ENCODE measurements at places on chromosomes 1 and 21.

GRCh38 chr1:13799502-13800283 is 99.7 kb downstream of the PRDM2 start:
- DNase-seq, result no peak

DNA sequence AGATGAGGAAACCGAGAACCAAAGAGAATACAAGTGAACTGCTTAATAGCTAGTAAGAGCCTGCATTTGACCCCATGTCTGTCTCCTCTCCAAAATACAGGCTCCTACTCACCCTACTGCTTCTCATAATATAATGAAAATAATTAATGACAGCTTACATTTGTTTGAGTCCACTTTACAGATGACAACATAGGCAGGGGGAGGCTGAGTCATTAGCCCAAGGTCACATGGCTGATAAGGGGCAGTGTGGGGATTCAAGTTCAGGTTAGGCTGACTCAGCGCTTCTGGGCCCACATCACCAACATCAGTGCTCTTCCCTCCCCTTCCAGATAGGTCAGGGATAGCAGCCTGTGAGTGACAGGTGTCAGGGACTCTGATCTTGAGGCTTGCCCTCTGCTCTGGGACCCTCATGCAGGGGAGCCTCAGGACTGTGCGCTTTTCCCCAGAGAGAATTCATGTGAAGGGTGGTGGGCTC is 16.2 kb downstream of the AZIN2 start:
- no peak for DNase-seq

- DNase-seq, result no peak
Observed at GRCh38 chr1:59242370-59242769, 54.5 kb upstream of the FGGY start.

GRCh38 chr1:197771386-197771785 is 3.9 kb downstream of the DENND1B start:
- no peak for DNase-seq

GRCh38 chr1:93437976-93438605 is 9.8 kb upstream of the FNBP1L start:
- peak; percentile 55 for DNase-seq

DNA sequence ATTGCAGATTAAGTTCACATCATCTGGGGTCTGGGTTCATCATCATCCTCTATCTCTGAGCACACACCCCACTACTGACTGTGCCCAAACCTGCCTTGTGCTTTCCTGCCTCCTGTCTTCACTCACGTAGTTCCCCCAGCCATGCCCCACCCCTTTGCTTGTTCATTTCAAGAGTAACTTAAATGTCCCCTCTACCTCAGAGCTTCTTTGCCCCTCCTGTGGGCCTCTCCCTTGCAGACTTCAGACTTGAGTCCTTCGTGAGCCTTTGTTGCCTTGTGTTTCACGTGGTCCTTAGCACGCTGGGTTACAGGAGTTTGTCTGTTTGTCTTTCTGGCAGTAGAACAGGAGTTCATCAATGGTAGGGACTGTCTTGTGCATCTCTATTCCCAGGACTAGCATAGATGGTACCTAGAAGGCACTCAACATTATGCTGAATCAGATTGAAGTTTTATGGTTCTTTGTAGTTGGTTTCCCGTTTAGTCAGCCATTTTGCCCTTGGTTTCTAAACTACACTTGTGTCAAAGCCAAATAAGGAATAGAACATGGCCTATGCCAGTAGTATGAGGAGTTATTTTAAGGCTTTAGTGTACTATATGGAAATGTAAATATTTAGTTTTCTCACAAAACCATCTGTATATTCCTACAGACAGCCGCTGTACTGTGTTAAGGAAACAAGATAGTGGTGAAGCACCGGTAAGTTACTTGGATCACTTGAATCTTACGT is 86.2 kb downstream of the TTC3 start:
- no peak for DNase-seq

GRCh38 chr1:214928574-214928973 is 154.0 kb upstream of the KCNK2 start:
- DNase-seq, result no peak

DNA sequence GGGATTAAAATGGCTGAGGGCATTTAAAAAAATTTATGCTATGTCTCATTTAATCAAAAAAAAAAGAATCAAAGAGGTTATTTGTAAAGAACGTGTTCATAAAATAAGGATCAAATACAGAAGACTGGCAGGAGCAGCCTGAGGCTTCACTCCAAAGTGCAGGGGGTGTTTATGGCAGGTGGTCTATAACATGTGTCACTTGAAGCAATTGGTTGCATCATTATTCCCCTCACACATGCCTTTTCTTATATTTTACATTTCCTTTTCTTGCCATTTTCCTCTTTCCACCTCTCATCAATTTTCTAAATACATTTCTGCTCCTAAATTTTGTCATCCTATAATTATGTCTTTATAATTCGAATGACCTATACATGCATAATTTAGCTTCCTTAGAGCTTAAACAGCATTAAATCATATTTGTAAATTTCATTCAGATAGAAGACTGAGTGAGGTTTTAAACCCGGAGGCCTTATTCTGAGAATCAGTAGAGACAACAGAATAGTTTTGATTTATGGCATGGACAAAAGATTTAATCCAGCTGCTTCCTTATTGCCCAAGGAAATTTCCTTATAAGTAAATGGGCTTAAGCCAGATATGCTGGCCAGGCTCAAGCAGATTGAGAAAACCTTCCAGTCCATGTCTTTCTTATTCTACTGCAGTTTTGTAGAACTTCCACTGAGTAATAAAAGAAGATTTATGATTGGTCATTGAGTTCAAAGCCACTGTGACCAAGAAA is 322.8 kb downstream of the TGFB2 start:
- no peak for DNase-seq

- peak; percentile 24 for DNase-seq
Observed at GRCh38 chr1:169928438-169929209, 34.9 kb upstream of the SCYL3 start.

GRCh38 chr1:42186152-42186551 is 21.6 kb upstream of the GUCA2A start:
- no peak for DNase-seq

- DNase-seq, result no peak
Observed at GRCh38 chr1:119321666-119322419, 46.7 kb upstream of the HAO2 start.

GRCh38 chr1:19062258-19063029 is 106.0 kb upstream of the IFFO2 start:
- DNase-seq, result no peak

DNA sequence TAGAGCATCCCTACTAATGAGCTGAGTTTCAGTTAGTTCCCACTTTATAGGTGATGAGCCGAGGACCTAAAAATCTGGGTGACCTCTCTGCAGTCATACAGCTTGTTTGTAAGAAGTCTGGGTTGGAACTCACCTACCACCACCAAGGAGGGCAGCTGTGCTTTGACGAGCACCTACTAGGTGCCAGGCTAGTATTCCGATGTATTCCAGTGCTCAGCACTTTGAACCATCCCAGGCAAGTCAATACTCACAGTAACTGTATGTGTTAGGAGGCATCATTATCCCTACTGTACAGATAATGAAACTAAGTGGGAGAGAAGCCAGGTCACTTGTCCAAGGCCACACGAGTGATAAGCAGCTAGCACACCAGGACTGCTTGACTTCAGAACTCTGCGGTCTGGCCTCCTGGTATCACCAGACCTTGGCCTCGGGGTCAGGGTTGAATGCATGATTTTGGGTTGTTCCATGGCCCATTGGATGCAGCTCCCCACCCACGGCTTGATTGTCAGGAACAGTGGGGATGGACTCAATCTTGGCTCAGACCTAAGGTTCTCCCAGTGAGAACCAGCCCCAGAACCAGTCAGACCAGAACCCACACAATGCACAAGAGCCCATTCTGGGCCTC is 20.7 kb downstream of the ECE1 start:
- DNase-seq, result no peak

DNA sequence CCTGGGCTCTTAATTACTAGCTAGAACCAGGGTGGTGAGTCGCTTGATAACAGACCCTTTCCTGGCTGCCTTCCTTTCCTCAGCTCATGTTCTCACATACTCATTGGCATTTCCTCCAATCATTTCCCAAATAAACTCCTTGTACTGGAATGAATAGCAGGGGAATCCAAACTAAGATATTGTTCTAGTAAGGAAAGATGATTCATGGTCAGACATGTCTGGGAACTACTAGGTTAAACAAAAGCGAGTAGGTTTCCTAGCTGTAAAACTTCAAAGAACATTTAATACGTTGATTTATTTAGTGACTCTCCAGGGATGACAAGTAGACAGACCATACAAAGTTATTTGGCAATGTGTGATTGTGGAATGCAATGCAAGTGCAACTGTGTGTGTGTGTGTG is 121.2 kb upstream of the KCNJ6 start:
- no peak for DNase-seq

DNA sequence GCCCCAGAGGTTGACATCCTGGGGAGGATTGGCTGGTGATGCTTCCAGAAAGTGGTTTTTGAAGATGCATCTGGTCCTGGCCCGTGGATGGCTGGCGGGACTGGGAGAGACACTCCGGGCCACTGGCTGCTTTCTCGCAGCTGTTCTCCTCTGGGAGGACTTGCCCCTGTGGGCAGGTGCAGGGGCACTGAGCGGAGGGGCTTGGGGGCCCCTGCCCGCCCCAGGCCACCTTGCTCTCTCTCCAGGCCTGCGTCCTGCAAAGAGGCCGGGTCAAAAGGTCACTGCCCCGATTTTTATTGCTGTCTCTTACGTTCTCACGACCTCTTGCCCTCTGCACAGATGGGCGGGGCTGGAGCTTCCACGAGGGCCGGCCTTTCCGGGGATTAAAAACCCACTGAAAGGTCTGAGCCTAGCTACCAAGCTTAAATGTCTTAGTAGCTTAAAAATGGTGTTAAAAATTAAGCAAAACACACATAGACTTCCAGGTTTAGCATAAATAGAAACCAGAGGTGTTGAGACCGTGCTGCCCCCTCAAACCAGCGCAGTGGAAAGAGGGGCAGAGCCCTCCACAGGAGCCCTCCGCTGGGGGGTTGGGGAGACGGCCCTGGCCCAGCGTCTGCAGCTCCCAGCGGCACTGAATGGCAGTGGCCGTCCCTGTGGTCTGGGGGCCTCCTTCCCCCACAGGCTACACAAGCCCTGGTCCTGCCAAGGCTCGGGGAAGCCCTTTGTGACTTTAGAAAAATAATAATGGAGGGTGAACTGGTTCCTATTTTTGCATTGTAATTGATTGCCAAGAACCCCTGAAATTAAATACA is 43.9 kb downstream of the SKI start:
- no peak for DNase-seq

DNA sequence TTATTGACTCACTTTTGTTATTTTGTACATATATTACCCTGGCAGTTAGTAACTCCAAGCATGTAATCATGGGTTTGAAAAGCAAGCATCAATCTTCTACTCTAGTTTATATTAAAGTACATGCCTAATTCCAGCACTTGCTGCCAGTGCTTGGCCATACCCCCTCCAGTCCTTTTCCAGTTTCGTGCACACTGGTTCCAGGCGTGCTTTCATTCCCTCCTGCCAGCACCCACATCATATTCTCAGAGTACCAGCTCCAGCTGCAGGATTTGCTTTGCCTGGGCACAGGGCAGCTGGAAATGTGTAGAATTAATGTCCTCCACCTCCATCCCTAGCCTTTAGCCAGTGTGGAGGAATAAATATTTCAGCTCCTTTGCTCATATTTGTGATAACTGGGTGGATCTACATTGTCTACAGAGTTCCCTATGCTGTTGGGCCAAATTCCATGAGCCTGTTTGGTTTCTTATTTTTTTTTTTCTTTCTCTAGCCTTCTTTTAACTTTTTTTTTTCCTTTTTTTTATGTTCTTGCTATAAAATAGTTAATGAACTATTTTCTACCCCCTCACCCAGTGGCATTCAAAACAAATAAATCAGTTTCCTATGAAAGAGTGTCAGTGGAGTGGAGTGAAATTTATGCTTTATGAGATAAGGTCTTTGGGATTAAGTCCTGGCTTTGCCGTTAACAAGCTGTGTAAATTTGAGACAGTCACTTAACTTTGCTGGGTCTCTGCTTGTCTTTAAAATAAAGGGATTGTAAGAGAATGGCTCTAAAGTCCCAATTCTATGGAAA is 2.6 kb upstream of the GNG12 start:
- DNase-seq, result no peak

DNA sequence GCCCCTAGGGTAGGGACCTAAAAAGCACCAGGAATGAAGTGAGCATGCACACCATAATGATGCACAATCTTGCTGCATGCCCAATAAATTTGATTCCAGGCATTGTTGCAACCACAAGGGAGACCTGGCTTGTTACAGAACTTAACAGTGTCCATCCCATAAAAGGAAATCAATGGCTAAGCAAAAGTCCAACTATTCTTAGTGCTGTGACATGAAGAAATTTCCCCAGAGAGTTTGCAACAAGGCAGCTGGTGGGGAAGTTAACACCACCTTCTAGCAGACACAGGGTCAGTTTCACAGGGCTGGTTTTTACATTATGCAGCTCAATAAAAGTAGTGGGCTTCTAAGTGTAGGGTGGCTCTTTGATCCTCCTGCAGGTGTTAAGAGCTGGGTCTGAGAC is 221.1 kb downstream of the KCNJ6 start:
- DNase-seq, result no peak

- DNase-seq, result no peak
Observed at GRCh38 chr21:45260191-45260825, 27.4 kb downstream of the POFUT2 start.

DNA sequence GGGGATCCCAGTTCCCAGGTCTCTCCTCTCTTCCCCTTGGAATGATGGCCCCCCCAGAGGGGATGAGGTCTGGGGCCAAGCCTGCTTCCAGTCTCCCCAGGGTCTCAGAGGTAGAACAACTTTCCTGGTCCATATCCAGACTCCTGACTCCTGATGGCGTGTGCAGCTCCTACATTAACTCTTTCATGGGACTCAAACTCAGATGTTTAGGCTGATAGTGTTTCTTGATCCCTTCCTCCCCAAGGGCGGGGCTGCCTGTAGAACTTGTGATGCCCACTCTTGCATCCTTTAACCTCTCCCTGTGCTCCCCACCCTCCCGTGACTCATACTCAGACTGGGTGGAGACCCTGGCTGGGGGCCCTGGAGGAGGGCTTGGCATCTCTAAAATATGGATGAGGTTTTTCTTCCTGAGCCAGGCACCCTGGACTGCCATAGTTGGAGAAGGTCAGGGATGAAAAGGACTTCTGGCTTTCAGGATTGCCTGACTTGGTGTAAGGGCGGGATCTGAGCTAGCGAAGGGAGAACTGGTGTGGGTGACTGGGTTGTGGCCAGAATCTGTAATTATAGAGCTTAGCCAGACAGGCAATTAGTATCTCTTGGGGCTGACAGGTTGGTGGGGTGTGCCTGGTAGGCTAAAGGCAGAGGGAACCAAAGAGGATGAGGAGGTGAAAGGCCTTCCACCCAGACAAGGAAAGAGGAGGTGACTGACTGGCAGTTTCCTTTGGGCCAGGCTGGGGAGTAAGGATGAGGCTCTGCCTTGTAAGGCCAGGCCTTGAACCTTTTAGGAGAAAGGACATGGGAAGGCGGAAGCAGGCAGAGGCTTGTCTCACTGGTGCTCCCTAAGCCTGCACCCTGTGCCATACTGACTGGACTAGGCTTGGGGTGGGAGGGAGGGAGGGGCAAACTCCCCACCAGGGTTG is 1.5 kb downstream of the ATP8B2 start:
- DNase-seq, result no peak

GRCh38 chr1:165917166-165917565 is 89.8 kb downstream of the UCK2 start:
- no peak for DNase-seq

- peak; percentile 64 for DNase-seq
Observed at GRCh38 chr1:58727364-58727763, 27.5 kb upstream of the MYSM1 start.

All from HTR-8/SVneo (cell line).